ENCODE measurements at places on chromosomes 11 and 22.

- no peak for DNase-seq
Measured at GRCh38 chr11:14578541-14578956, 58.4 kb upstream of the PSMA1 start.

- no peak for DNase-seq
Measured at GRCh38 chr11:124865902-124866851, 945 bp downstream of the ROBO3 start.

DNA sequence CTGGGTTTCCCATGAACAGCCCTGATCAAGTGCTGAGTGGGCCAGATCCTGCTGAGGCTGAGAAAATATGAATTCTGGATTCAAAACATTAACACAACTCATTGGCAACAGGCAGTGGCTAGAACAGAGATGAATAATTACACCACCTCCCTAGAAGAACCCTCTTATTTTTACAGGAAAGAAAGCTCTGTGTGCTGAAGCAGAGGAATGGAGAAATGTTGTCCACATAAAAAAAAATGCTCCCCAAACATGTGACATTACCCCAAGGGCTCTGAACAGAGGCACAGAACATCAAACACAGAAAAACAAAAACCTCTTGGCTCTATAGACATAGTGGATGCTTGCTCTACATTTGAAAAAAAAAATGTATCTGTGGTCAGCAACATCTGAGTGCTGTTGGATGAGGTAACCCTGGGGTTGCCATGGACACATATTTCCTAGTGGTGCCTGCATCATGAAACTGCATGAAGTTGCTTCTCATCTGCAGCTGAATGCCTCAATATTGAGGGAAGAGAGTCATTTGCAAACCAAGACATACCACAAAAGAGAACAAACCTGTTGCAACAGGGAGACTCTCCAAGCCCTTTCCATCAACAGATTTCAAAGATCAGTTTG lies 98.8 kb downstream of the SNX19 start:
- DNase-seq, result no peak

DNA sequence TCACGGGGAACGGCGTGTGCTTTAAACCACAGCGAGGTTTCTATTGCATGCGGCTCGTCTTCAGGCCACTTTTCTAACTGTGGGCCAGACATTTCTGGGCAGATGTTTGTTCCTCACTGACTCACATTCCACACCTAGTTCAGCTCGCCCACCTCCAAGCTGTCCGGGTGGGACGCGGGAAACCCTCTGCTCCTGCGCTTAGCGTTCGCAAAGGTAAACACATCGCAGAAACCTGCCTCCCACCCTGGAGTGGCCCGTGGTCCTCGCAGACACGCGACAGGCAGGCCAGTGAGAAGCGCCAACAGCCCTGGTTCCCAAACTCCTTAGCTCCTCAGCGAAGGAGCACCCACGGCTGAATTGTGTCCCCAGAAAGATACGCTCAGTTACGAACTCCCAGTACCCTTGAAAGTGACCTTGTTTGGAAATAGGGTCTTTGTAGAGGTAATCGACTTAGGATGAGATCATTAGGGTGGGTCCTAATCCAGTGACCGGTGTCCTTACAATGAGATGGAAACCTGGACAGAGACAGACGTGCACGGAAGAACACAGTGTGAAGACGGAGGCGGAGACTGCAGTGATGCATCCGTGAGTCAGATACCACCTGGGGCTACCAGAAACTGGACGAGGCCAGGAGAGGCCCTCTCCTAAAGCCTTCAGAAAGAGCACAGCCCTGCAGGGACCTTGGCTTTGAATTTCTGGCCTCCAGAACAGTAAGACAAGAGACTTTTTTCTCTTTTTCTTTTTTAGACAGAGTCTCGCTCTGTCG lies 82.7 kb downstream of the CELSR1 start:
- DNase-seq, result no peak

- DNase-seq, result no peak
Measured at GRCh38 chr11:117092951-117093590, 5.2 kb downstream of the SIK3 start.

DNA sequence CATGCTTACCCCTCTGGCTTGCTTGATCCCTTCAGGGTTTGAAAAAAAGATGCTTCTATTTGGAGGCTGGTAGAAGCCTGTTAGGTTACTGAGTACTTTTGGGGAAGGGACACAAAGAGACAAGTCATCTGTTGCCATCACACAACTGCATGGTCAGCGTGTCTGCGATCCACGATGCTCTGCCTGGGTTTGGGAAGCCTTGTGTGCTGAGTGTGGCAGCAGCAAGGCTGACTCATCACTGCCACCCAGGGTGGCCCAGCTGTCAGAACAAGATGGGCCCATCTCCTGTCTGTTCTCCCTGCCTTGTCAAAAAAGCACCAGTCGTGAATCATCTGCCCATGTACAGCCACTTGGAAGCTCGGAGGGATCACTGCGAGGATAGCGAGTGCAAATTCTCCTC lies 26.2 kb downstream of the UBASH3B start:
- no peak for DNase-seq

GRCh38 chr11:86978247-86978646 lies 23.1 kb upstream of the FZD4 start:
- no peak for DNase-seq

DNA sequence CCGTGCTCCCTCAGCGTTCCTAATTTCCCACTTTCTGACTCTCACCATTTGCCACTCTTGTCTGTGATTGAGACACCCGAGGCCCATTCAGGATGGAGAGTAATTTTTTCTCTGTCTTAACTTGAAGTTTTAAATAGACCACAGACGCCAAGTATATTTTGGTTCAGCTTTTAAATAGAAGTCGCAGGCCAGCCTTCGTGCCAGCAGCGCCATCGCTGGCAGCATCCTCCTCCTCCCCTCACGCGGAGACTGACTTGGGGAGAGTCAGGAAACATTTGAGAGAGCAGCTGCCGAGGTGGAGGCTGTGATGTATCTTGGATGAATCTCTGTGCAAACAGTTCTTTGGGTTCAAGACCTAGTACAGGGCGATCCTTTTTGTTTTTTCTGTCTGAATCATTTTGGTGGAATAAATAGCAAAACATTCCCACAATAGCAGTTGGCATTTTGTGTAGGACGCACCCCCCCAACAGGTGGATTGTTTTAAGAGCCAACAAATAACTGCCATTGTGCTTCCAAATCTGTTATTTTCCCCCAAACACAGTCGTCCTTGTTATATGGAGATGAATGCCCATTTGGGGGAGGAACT lies 889 bp upstream of the DMC1 start:
- no peak for DNase-seq

DNA sequence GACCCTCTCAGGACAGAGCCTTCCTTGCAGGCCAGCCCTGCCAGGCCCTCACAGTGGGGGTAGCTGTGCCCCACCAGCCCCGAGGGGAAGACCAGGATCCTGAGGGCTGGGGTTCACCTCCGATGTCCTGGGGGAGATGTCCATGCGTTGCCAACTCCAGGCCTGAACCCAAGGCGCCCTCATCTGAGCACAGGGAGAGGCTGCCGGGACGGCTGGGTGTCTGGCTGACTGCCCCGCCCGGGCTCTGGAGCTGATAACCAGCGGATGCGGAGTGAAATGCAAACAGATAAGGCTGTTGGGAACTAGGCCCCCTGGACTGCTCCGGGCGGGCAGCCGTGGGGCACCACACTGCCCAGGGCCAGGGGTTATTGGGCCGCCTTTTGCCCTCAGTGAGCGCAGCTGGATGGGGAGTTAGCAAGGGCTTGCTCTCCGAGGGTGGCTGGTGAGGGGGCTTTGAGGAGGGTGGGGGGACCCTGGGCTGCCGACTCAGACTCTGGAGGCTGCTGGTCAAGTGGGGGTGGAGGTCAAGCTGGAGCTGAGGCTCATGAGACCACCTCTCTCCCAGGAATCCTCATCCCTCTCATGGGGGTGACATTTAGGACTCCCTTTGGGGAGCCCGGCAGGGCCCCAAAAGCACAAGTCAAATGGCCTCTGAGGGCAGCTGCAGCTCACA lies 5.6 kb upstream of the MUC6 start:
- no peak for DNase-seq

DNA sequence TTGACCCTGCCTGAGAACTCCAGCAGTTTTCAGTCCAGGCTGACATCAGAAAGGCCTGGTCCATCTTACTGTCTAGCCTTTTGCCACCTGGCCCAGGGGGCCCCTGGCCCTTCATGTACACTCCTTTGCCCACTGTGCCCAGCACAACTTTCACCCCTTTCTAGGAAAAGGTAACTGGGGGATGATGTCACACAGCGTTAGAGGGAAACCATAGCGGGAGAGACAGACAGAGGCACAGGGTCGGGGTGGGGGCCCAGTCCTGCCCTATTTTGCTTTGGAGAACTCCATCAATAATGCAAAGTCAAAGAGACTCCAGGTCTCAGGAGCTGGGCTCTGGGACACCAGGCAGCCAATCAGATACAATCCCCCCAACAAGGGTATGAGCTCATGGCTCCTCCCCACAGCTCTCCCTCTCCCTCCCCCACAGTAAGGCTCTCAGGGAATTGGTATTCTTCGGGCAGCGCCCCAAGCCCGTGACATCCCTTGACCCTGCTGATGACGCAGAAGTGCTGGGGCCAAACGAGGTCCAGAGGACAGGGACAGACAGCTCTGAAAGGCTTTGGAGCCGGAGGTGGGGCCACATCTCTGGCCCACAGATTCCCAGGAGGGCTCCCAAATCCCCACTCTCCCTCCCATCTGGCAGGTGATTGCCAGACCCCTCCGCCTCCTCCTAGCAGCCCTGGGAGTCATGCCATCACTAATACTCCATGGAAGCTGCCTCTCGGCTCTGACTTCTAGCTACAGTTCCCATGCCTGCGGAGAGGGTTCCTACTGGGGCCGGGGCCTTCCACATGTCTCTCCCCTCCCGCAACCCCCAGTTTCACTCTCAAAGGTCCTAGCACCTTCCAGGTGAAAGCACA lies 5.9 kb downstream of the USP2 start:
- DNase-seq, result no peak

DNA sequence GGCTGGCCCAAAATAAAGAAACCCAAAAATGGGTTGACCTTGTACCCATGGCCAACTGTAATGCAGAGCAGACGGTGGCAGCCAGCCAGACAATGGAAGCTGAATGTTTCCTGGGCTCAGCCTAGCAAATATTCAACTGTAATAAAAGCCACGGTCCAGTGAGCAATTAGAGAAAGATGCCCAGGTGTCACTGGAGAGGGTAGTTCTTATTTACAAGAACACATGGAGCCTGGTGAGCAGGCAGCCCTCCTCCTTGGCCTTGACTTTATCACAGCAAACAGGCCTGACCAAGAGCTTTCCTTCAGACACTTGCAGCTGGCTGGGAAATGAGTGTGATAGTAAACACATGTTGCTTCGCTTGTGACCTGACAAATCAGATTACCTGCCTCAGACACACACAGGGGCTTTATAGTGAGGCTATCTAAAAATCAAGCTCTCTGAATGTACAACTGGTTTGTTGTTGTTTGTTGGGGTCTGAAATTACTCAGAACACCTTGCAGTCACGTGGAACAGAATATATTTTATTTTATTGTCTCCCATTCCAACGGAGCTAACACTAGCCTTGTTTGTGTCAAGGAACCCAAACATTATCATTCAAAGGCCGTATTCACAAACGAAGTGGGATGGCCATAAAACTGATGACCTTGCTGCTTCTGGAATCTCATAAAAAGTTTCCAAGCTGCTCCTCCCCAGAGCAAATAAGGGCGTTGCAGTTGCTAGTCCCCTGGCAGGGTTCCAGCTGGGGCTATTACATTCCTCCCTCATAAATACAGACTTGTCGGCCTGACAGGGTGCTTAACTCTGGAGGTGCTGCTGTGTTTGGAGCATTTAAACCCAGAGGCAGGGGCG lies 161.1 kb downstream of the BBOX1 start:
- DNase-seq, result peak; percentile 77

DNA sequence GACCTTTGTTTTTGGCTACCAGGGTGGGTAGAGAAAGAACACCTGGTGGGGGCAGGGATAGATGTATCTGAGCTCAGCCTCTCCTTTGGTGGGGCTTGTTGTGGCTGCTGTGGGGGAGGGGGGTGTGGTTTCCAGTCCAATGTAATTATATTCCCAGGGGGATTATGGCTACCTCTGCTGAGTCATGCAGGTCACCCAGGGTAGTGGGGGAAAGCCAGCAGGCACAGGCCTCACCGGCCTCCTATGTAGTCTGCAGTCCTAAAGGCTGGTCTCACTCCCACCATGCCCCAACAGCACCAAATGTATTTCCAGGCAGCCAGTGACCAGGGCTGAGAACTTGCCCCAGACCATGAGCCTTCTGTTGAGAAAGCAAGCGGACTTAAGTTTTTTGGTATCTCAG lies 119.6 kb downstream of the DYNC2H1 start:
- DNase-seq, result no peak

DNA sequence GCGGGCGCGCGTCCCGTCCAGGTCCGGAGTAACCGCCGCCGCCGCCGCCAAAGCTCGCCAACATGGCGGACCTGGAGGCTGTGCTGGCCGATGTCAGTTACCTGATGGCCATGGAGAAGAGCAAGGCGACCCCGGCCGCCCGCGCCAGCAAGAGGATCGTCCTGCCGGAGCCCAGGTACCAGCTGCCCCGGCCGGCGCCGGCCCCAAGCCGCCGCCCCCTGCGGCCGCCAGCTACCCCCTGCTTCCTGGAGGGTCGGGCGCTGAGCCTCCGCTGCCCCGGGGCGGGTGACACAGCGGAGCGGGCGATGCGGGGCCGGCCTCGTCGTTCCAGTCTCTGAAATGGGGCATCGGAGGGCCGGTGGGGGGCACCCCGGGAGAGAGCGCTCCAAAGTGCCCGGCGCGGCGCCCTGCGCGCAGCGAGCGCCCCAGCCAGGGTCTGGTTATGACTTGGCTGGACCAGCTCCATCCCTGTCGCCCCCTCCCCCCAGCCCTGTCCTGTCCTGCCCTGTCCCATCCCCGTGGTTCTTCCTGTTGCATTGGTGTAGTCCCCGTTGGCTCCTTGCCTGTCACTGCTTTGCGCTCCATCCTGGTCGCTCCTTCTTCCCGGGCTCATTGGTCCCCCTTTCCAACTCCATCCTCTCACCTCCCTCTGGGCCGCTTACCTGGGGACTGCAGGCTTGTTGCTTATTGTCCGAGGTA lies 653 bp downstream of the GRK3 start:
- DNase-seq, result no peak

DNA sequence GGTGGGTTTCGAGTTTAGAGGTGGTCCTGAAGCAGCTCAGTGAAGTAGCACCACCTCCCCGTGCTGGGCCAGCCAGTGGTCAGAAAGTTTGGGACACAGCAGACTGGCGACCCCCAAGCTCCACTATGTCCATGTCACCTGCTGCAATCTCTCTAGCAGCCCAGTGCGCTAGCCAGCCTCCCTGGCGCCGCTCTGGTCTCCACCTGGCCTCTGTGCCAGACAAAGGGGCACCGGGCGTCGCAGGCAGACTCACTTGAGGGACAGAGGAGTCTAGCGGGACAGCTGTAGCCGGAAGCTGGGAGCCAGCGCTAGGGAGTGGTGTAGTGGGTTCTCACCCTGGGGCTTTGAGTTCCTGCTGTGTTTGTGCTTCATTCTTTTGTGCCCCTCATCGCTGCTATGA lies 25.5 kb downstream of the MYBPC3 start:
- no peak for DNase-seq

DNA sequence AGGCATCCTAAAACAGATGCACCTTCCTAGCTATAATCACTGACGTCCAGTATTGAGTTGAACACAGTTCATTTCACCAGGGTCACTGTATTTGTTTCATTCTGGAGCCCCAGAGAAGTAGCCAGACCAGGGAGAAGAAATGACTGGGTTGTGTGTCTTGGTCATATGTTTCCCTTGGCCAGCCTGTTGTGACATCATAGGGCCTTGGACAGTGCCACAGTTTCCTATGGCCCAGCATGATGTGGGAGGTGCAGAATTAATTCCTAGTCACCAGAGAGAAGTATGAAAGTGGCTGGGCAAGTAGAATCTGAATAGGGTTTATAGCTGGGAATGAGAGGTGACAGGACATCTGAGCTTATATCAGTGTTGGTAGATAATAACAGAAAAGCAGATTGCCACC lies 84.0 kb upstream of the ZBED5 start:
- no peak for DNase-seq

All from NCI-H774 (cell line).